ENCODE measurements at places on chromosomes 6 and 20. TPM values are rescaled to one million over a fixed set of nuclear protein-coding genes. Genes with fewer than 3 reads are reported as not detected.

DNA sequence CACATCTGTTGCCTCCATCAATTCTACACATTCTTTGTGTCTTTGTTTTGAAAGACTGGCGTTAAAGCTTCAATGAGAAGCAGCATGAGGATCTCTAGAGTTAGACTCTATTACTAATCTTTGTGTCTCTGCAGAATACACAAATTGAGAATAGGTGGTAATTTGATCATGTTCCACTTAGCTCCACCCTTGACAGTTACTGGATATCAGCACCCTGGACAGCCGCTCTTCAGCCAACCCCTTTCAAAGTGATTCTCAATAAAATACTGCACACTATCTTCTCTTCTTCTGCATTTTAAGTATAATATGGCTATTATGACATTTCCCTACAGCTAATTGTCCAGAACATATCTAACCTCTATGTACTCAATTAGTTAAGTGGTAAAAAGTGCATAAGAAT lies 54.3 kb upstream of the CNR1 start:
- peak; percentile 9 for DNase-seq

GRCh38 chr6:160226118-160226591 lies 32.5 kb downstream of the SLC22A2 start:
- DNase-seq, result no peak

DNA sequence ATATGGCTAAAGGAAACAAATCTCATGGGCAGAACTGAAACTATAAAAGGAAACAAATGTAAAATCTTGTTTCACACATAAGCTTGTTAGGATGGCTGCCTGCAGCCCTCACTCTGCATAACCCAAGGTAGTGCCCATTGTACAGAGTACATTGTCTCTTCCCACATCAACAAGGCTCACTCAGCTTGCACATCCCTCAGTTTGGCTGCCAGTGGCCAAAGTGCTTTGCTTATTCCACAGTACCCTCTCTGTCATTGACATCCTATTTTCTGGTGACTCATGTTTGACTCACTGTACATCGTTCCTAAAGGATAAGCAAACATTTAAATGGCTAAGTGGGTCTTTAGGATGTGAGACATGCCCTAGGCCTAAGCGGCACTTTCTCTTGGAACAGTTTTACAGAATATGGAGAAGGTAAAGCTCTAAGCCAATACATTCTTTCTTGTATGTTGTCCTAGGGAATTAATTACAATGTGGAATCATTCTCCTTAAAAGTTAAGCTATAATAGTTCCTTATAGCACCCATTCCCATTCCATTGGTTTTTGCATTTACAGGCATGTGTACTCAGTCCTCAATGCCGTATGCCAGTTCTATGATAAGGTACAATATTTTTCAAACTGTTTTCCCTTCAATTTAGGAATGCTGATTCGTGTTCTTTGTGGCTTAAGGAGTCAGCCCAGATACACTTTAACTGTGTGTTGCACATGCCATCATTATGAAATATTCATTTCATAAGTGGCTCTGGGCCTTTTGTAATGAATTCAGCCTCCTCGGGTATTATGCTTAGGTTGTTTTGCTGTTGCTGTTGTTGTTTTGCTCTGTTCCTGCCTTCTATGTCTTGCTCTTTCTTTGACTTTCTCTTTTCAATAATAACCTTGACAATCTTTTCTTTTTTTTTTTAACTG lies 5.5 kb downstream of the ANKEF1 start:
- DNase-seq, result no peak

DNA sequence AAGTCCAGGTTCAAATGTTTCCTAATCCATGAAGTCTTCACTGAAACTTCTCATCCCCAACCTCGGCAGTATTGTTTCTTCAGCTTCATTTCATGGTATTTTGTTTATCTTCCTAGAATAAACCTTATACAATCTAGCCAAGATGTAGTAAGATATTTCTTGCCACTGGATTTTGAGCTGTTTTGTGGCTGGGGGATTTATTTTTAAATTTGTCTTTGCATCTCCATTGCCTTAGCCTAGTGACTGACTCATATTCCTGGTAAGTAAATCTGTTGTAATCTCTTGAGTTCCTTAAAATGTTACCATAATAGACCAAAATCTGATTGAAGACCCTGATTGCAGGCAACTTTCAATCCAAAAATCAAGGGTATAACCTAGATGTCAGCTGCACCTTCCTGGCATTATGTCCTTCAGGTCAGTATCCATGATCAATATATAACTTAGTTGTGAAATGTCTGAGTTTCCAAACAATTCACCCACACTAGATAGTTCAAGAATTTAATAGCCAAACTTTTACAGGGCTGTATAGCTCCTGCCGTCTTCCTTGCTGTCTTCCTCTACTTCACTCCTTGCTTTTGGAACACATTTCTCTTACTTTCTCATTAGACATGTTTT lies 4.7 kb upstream of the TRMT11 start:
- DNase-seq, result no peak

DNA sequence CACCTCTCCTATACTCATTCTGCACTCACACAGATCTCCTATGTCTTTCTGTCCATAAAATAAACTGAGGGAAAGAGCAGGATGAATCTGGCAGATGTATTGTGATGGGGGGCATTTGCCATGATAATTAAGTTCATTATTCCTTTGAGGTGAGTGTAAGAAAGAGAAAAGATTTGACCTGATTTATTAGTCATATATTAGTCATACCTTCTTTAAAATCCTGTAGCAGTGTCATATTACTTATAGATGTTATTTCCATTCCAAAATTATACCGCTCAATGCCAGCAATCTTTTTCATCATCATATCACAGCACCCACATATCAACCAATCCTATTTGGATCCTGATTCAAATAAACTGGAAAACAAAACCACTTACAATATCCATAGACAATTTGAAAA lies 733.3 kb upstream of the SLC35B3 start:
- no peak for DNase-seq

- no peak for DNase-seq
Observed at GRCh38 chr6:7200598-7201443, 93.1 kb downstream of the RREB1 start.

GRCh38 chr20:14568225-14568624 lies 230.8 kb upstream of the FLRT3 start:
- no peak for DNase-seq

DNA sequence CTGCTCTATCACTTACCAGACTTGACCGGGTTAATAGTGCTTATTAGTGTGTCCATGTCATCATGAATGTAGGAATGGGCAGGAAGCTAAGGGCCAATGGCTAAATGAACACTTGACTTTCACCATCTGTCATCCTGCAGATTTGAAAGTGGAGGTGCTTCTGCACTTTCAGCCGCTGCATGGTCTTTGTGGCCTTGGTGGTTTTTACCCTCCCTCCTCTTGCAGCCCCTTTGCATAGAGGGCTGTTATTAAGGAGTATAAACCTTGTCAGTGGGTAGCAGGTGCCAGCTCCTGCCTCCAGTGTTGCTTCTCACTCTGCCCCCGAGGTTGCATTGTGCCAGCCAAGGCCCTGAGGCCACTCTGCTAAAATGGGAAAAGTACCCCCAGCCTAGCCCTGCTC lies 122.2 kb upstream of the TNFAIP3 start:
- DNase-seq, result no peak

DNA sequence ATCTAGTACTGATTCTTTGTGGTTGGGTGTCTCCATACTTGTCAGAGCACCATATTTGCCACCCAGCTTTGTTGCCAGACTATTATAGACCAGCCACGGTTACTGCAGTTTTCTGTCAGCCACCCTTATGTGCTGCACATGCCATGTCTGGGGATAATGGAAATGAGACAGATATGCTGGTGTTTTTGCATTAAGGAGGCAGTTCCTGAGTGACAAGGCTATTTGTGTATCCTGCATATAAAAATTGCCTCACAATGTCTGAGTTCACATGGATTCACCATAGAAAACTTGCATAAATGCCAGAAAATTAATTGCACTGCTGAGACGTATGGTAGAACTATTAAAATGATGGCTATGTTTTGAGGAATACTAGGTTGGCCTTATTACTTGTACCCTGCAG lies 51.8 kb downstream of the NKAIN2 start:
- DNase-seq, result no peak

GRCh38 chr6:53281518-53282215 lies 67.1 kb downstream of the ELOVL5 start:
- DNase-seq, result no peak

The TOMM34 gene
- polyA plus RNA-seq, result 43.5 TPM

The PRICKLE4 gene
- polyA plus RNA-seq, result 3.5 TPM

The PM20D2 gene
- polyA plus RNA-seq, result 36.6 TPM

The ECT2L gene
- 0.19 TPM for polyA plus RNA-seq

The TBC1D32 gene
- 12.1 TPM for polyA plus RNA-seq

The LY6G6D gene
- not detected for polyA plus RNA-seq

The BPIFB1 gene
- not detected for polyA plus RNA-seq

The SYCP2 gene
- 6.5 TPM for polyA plus RNA-seq
